ENCODE measurements at places on chromosomes 2 and 18.

DNA sequence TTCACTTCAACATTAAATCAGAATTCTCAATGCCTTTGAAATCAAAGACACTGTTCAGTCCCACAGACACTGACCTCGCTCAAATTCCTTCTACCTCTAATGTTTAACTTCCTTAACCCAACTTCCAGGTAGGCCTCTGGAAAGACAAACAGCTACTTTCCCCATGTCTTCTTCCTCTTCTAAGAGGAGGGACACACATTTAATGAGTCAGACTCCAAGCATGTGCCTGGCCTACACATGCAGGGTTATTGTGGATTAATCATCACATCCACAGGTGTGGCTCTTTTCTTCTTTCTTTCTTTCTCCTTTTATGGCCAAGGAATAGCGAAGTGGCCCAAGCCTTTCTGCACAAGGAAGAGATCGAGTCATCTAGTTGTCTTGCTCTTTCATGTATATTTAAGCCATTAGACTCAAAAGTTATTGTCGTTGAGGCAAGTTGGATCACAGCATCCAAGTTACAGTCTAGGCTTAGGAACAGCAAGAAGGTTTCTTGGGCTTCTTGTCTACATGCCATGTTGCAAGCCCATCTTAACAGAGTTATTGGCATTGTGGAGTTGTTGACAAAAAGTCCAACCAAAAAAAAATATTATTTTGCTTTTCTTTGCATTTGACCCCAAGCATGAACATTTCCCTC, 387.8 kb downstream of the IRS1 start:
- no peak for DNase-seq

DNA sequence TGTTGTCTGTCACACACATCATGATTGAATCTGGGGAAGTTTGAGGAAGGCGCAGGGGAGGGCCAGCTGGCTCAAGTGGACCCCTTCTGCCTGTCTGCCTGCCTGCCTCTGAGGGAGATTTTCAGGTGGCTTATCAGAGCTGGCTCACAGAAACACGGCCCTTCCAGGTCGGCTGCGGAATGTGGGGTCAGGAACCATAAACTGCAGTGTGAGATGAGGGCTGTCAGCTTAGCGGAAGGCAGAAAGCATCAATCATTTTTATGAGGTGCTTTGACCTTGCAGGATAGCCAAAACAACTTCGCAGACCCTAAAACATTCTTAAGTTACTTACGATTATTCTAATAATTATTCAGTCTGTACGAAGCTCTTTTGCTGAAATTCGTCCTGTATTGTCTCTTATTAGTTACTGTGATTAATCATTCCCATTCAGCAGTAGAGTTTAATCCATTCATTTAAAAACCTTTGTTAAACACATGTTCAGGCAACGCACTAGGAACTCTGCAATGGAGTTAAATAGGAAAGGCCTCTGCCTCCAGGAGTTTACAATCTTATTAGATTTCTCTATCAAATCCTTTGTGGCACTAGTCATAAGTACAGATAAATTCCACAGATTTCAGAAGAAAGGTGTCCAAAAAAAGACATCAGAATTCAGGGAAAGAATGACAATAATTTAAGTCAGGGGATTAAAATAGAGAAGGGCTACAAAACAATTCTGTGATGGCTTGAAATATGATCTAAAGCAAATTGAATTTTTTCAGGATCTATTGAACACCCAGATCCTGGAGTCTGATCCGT, 371.6 kb downstream of the HRH4 start:
- DNase-seq: no peak

DNA sequence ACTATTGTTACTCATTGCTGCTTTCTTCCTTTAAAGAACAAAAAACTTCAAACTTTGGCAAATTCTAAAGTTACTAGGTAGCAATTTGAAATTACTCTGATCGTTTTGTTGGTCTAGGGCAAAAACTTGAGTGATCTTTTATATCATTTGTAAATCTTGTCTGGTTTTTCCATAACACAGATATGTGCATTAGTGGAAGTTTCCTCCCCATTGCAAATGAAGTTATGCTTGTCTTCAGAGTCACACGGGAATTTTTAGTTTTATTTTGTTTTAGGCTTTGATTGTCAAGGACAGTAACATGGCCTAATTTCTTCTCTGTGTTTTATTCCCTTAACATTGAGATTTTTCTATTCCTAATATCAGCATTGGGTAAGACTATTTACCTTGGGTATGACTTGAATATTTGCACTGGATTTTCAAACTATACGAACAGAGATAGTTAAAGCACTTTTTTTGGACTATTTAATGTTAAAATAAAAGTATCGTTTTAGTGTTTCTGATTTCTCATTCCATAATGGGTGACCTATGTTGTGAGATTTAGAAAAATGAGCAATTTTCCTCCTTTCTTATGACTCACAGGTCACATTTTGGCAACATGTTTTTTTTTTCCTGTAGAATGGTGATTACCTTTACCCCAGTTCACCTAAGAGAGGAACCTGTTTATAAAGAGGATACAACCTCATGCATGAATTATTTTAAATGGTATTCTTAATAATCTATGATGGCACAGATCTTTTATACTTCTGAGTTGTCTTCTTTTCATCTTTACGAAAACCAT, 65.0 kb downstream of the BABAM2 start:
- DNase-seq: no peak

GRCh38 chr18:31891566-31891965, 51.4 kb downstream of the TRAPPC8 start:
- DNase-seq: no peak

DNA sequence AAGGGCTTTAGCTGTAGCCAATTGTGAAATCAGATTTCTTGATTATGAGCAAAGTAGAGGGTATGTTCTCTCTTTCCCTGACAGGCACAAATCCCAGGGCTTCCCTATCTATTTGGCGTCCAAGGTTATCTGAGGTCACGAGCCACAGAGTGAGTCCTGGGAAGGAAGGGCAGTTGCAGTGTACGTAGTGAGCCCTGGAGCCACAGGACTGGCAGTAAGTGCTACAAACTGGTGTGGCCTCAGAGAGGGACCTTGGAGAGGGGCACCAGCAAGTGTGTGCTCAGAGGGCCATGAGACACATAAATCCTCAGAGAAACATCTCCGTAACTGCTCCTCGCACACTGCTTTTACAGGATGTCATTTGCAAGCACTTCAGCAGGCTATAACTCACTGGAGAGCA, 115.5 kb upstream of the SH3BP4 start:
- DNase-seq: no peak

GRCh38 chr2:200860092-200860795, 4.2 kb downstream of the CLK1 start:
- DNase-seq: no peak

DNA sequence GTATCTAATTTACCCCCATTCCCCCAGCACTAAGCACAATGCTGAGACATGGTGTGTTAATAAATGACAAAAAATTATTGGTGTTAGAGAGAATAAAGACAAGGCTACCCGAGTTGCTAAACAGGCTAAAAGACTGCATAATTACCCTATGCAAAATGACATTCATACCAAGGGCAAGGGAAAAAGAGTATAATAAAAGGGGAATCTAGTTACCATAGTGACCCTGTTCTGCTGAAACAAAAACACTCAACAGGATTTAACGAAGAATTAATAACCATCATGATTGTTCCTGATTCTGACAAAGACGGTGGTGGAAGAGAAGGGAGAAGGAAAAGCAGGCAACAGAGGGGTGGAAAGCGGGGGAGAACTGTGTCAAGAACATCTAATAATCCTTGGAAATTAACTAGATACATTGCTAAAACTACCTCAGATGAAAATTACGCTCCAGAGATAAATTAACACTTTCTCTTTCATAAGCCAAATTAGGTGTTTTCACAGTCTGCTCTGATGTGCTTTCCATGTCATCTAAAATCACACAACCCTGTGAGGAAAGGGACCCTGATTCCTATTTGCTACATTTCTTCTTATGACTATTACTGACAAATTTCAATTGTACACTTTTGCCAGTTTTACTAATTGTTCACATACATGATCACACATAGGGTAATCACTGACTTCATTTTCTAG, 25.5 kb downstream of the TTR start:
- DNase-seq: no peak

DNA sequence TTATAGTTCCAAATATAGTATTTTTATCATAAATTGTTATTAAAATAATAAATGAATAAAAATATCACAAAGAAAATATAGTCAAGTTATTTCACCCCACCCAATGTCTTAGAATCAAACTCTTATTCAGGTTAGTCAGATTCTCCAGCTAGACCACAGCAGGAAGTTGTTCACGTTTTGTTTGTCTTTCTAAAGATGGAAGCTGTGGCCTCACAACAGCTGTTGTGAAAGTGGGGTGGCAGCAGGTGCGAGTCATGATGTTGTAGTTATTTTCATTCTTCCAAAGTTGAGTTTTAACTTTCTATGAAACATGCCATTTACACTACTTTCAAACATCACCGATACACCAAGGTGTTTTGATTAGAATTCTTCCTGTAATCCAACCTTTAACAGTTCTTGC, 272.9 kb downstream of the SLC8A1 start:
- DNase-seq: no peak

GRCh38 chr2:205895981-205896655, 189.9 kb downstream of the INO80D start:
- DNase-seq: no peak

DNA sequence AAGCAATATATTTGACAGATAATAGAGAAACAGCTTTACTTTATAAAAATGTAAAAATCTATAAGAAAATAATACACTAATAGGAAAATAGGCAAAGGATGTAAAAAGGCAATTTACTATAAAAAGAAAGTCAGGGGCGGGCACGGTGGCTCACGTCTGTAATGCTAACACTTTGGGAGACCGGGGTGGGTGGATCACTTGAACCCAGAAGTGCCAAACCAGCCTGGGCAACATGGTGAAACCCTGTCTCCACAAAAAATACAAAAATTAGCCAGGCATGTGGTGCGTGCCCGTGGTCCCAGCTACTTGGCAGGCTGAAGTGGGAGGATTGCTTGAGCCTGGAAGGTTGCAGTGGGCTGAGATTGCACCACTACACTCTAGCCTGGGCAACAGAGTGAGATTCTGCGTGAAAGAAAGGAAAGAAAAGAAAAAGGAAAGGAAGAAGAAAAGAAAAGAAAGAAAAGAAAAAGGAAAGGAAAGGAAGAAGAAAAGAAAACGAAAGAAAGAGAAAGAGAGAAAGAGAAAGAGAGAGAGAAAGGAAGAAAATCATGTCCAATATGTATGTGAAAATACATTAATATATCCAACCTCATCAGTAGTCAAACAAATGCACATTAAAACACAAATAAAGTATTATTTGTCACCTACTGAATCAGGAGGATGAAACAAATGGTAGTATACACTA, 65.1 kb downstream of the ADD2 start:
- DNase-seq: no peak

GRCh38 chr18:55323051-55323994, 264.7 kb downstream of the TCF4 start:
- no peak for DNase-seq

DNA sequence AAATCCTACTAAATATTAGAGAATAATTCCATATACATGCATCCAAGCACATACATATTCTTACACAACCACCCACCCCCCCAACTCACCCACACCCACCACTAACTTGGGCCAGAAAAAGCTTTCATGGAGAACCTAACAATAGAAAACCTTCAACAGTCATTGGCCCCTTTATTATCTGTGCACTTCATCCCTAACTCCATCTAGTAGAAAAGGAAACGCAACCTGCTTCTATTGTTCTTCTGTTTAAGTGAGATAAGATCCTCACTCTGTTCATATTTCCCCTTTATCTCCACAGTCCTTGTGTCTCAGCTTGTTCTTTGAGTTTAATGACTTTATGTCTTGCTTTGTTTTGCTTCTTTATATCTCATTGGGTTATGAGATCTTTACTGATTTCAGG, 1740.2 kb upstream of the CELF4 start:
- no peak for DNase-seq

GRCh38 chr2:167861574-167862193, 385.7 kb downstream of the STK39 start:
- DNase-seq: no peak

- no peak for DNase-seq
These were observed 84.9 kb upstream of the MAP4K3 start for GRCh38 chr2:39521876-39522517.

- no peak for DNase-seq
These were observed 25.3 kb upstream of the BOD1L2 start for GRCh38 chr18:57121542-57122112.

DNA sequence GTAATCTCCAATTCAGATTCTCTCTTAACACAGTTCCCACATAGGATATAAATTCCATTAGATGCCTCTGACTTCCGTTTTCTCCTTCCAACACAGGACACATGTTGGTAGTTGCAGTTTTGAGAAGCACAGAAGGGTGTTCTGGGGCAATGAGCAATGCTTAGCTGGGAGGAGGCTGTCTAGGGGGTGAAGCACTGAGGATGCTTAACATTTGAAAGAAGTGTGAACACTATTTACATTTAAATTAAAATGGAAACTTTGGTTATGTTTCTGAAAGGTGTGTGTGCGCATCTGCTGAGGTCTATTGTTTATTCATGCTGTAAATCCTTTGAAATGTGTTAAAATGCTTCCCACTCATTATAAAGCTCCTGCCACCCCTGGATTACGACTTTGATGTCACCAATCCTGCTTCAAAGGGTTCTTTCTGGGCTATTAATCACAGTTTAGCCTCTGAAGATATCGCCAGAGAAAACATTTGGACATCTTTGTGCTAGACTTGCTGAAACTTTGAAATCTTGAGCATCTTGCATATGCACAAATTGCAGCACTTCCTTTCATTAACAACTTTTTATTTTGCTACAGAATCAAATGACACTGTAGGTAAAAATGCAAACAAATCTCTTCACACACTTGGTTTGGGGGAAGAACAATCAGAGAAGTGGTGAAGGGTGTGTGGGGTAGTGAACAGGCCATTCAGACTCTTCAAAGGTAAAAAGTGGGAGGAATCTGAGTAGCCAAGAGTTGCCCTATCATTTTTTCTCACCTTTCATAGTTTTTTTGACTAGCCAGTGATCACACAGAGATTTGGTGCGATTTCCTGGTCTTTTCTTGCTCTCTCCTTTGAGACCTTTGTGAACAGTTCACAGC, 258.4 kb downstream of the MYO3B start:
- no peak for DNase-seq

- DNase-seq: no peak
These were observed 4.5 kb downstream of the HS1BP3 start for GRCh38 chr2:20646446-20646845.

GRCh38 chr18:55137602-55138001, 178.3 kb upstream of the CCDC68 start:
- no peak for DNase-seq

DNA sequence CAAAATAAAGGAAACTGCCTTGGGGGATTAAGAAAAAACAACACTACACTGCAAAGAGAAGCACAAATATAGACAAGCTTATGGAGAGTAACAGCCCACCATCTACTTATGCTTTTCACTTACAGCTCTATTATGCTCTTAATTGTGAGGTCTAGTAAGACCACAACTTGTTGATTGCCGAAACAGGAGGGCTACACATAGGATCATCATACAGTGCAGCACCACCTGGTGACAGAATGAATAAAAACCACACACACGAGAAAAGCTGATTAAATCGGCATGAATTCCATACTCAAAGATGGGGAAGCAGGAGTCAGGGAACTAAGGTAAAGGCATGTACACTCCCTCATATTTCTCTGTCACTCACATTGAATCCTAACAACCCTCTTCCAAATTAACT, 259.2 kb downstream of the IKZF2 start:
- DNase-seq: no peak

GRCh38 chr2:143514413-143514812, 385.2 kb downstream of the ARHGAP15 start:
- no peak for DNase-seq

Measured in NCI-H1930 (cell line).